ENCODE measurements at places on chromosomes 3 and 15.
A peak's percentile ranks its signal among the peaks of the same experiment; 100 is the strongest.

GRCh38 chr15:71290881-71291635 is 175.8 kb downstream of the THSD4 start:
- no peak for DNase-seq

DNA sequence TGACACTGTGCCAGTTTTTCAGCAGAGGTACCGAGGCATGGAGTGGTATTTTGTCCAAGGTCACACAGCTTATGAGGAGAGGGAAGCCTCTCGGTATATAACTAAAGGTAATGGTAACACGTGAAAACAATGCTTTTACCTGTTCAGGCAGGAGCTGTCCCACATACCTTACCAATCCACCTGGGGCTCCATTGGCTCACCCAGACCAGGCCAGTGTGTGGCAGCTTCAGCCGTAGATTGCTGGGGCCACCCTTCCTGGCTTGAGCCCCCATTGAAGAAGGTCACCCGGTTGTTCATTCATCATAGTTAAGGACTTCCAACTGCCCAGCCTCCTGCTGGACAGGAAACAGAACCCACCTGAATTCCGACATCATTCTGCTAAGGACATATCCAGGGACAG is 9.2 kb upstream of the RPP14 start:
- no peak for DNase-seq

DNA sequence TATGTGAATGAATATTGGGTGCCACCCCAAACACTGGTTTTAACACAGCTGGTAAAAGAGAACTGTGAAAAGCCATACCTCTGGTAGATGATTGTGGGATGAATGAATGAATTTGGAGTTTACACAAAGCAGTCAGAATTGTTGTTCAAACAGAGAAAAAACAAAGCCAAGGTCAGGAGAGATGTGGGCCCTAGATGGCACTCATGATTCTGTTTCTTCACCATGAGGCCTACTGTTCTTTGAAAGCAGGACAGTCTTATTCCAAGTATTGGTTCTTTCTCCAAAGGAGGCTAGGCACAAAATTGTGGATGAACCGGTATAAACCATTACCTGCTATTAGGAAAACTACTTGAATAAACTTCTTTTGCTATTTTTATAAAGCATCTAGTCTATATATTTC is 97.6 kb downstream of the SAMMSON start:
- no peak for DNase-seq

- DNase-seq: no peak
Measured at GRCh38 chr3:1830851-1831250, 267.8 kb upstream of the CNTN4 start.

DNA sequence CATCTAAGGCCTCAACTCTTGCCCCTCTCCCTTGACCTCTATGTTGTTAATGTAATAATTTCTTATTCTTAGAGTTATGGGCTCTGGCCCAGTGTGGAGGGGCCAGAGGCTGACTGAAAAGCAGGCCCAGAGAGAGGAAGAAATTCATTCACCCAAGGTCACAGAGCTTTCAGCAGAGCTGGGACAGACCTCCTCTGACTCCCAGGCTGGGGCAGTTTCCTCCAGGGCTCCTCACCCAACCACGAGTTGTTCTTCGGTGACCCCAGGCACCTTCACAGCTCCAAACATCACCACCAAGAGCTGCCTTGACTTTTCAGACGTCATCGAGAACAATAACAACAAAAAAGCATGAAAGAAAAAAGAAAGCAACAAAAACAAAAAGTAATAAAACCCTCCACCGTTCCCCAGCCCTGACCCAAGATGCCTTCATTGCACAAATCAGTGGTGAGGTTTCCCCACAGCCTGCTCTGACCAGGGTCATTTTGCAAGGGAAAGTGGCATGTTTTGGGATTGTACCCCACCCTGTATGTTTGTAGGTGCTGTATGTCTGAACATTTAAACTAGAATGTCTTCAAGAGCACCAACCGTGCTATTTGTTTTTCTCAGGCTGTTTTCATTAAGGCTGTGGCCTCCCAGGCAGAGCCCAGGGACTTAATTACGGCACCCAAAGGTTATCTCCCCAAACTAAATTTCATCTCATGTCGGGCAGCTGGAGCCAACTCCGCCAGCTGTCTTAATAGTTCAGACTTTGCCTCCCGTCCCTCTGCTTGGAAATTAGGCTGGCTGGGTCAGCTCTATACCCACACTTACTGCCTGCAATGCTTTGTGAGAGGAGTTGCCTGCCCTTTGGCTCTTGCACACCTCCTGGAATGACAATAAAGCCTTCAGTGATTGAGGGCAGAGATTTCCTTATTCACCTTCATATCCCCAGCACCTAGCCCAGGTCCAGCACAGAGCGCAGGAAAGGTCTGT is 173.8 kb downstream of the RPLP1 start:
- no peak for DNase-seq

DNA sequence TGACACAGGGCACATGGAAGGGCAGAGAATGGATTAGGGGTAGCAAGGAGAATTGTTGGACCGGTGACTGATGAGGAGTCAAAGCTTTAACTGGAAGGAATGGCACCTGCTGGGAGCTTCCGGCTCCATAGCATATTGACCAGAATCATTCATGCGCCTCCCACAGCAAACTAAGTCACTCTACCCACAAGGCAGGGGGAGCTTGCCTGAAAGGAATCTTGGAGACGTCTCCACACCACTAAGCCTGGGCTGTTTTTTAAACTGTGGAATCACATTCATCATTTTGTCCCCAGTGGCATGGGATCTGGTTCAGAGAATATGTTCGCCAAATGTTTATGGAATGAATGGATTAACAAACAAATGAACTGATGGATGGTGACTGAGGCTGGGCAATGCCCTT is 57.0 kb upstream of the ITGA11 start:
- DNase-seq: no peak

DNA sequence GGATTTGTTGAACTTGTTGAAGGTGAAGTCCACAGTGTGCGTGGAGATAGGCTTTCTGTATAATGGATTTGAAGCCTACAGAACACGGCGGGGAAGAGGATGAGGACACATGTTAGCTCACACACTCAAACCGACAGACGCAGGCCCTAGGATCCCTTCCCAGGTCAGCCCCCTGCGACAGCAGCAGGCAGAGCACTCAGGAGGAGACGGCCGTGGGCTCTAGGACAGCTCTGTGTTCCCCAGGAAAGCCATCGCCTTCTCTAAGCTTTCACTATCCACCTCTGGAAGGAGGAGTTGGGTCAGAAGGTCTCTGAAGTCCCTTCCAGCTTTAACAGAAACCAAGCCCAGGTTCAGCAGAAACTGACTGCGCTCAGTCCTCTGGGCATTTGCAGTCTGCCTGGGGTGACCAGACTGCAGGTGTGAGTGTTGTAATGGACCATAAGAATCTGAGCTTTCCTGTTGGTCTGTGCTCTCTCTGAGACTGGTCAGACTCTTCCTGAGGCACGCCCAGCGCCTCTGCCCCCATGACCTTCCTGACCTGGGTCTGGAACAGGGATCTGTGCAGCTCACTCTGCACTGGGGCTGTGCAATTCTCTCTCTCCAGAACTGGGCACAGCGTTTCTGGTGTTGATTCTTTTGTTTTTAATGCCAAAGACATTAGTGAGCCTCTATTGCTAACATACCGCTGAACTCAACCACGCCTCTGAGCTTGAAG is 33.5 kb downstream of the UMPS start:
- DNase-seq: no peak

GRCh38 chr3:101202640-101203039 is 117.7 kb downstream of the IMPG2 start:
- DNase-seq: no peak

- DNase-seq: no peak
Measured at GRCh38 chr3:106030627-106030963, 161.8 kb upstream of the CBLB start.

DNA sequence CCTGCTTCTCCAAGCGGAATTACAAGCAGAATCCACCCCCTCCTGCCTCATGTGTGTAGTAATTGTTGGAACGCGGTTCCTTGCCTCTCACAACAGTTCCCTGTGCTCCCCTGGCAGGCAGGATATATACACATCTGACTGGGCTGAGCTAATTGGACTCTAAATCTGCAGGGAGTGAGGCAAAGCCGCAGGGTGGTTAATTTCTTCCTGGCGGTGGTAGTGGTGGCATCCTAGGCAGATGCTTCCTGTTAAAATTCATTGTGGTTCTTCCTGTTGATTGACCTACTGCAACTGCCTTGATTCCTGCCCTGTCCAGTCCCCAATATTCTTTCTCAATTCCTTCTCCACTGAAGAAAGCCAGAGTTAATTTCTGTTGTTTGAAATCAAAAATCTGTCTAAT is 202.9 kb upstream of the PROK2 start:
- DNase-seq: no peak

DNA sequence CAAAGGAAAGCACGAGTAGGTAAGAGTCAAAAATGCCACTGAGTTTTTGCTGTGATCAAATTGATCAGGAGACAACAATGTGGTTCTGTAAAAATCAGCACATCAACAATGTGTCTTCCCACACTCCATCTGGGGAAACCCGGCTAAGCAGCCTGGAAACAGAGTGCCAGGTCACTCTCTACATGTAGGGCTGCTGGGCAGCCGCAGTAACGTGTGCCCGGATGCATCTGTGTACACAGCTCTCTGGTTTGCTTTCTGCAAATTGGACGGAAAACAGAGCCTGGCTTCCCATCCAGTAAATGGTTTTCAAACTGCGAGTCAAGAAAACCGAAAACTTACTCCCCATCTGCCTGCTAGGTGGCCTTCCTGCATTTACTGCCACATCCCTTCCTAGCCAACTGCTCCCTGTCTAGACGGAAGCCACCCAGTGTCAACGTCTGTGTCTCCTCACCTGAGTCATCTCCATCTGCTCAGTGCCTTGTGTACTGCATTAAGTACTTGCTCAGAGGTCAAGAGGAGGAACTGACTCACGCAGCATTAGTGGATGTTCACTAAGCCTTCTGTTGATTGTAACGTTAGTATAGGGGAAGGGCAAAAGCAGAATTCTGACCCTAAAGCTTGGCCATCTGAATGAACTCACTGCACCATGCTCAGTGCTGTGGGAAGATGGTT is 124.1 kb downstream of the TJP1 start:
- peak; percentile 89 for DNase-seq

Measured in SHP77 treated with DMSO at 0.1 percent for 48 hours (cell line).